Activated CD4-positive, CD25-positive, alpha-beta regulatory T cell treated with anti-CD3 and anti-CD28 coated beads, Interleukin-2, amount 50 U/mL, for 16 hours (primary cell): ENCODE measurements at places on chromosomes 1 and 21.

DNA sequence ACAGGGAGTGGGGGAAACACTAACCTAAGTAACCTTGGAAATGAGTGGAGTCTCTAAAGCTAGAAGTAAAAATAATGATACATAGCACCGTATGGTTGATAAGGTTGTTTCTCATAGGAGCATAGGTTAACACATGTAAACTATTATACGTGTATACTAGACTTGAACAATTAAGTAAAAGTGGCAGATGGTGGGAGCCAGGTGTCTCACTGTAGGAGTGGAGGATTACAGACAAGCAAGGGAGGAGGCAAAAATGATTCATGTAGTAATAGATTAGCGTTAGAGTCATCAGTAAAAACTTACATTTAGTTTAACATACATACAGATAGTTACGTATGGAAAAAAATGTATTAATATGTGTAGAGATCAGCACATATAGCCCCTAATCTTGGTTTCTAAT lies 138.4 kb upstream of the DSCAM start:
- DNase-seq, result no peak

DNA sequence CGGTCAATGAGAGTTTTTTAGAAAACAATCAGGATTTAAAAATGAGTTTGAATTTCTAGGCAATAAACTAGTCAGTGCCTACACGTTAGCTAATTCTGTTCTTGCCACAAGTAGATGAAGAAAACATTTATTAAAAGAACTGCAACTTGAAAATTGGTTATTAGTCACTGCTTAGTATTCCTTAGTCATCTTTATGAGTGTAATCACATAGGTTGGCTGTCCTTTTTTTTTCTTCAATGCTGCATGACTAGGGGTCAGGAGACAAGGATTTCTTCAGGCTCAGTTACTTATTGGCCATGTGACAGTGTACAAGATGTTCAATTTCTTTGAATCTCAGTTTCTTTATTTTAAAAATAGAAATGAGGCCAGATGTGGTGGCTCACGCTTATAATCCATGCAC lies 17.1 kb downstream of the SOAT1 start:
- DNase-seq, result no peak

DNA sequence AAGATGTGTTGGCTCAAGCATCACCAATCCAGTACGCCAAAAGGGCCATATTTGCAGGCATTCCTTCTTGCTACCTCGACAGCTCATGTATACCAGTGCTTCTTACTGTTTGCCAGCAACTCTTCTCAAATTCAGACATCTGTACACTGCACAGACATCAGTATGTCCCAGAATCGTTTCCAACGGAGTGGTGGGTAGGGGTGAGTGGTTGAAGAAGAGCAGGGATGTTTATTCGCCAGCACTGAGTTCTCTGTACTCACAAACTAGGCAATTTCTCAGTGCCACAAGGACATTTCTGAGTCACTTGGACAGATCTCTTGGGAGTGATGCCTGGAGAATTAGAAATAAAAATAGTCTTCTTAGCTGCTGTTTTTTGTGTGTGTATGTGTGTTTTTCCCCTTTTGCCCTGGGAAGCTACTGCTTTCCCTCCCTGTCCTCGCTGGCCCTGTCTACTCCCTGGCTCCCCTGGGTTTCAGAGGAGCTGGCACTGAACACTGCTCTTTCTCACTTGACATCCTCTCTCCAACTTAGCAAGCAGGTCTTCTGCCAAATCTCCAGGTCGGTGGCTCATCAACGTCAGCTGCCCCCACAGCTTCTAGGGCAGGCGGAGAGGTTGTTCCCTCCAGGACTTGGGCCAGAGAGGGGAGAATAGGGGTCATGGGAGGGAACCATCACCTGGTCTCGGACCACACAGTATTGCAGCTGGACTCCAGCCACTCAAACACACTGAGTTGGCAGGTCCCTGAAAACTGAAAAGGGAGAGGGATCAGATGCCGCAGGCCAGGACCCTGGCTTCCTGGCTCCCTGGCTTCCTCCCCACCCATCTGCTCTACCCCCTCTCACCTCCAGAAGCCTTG lies 90.5 kb downstream of the NMNAT2 start:
- DNase-seq, result no peak

GRCh38 chr1:224736619-224737352 lies 120.7 kb downstream of the CNIH3 start:
- no peak for DNase-seq

DNA sequence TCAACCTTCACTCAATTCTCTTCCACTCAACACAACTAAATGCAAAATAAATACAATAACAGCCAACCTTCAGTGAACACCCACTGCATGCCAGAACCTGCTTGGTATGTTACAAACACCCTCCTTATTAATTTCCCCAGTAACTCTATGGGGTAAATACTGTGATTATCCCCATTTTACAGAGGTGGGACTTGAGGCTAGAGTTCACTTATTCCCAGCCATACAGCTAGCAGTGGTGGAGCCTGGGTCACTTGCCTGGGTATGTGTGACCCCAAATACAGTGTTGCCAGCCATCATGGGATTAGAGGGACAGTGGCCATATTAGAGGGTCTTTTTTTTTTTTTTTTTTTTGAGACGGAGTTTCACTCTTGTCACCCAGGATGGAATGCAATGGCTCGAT lies 1.6 kb downstream of the CPLANE2 start:
- no peak for DNase-seq
